ENCODE measurements at places on chromosomes 3 and 15. TPM values are rescaled to one million over a fixed set of nuclear protein-coding genes. Genes with fewer than 3 reads are reported as not detected.

The RLBP1 gene
- not detected for total RNA-seq

The PAQR5 gene
- total RNA-seq, result 0.06 TPM

The AGBL1 gene
- 0.08 TPM for total RNA-seq

- DNase-seq, result no peak
Observed at GRCh38 chr3:35521196-35521595, 118.1 kb upstream of the ARPP21 start.

- no peak for DNase-seq
Observed at GRCh38 chr15:50135031-50135551, 16.1 kb upstream of the ATP8B4 start.

Data from SJCRH30 (cell line).